ENCODE measurements at places on chromosomes 16 and 17.

- DNase-seq: no peak
Observed at GRCh38 chr16:72362973-72363372, 191.0 kb upstream of the PMFBP1 start.

DNA sequence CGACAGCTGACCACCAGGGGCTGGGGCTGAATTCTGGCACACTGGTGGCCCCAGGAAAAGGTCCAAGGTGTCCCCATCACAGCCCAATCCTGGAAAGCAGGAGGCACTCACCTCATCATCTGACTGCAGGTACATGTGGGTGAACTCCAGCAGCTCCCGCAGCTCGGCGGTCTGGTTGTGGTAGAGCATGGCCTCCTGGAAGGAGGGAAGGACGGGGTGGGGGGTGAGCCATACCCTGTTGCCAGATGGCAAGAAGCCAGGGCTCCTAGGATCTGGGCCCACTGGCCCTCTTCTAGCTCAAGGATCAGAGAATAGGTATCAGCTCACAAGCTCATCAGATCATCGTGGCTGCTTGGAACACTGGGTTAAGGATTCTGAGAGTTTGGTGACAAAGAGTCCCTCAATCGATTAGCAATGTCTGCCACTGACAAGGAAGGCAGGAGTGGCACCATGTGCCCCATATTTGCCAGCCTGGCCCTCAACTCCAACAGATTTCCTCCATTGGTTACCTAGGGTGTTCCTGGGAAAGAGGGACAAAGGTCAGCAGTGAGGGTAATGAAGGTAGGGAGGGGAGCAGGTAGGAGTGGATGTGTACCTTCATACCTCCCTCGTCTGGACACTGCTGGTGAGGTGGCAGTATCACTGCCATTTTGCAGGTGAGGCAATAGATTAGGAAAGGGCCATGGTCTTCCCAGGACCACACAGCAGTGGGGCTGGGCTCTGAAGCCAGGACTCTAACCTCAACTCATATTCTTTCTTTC, 4.9 kb downstream of the P3H4 start:
- no peak for DNase-seq

- peak; percentile 38 for DNase-seq
Observed at GRCh38 chr16:19118938-19119431, 5.2 kb downstream of the ITPRIPL2 start.

GRCh38 chr17:75266316-75267152, 4.5 kb downstream of the MIF4GD start:
- no peak for DNase-seq

GRCh38 chr16:3220839-3221238, 14.1 kb downstream of the ZNF200 start:
- no peak for DNase-seq

- no peak for DNase-seq
Observed at GRCh38 chr16:2341456-2342447, 1.2 kb upstream of the ABCA3 start.

DNA sequence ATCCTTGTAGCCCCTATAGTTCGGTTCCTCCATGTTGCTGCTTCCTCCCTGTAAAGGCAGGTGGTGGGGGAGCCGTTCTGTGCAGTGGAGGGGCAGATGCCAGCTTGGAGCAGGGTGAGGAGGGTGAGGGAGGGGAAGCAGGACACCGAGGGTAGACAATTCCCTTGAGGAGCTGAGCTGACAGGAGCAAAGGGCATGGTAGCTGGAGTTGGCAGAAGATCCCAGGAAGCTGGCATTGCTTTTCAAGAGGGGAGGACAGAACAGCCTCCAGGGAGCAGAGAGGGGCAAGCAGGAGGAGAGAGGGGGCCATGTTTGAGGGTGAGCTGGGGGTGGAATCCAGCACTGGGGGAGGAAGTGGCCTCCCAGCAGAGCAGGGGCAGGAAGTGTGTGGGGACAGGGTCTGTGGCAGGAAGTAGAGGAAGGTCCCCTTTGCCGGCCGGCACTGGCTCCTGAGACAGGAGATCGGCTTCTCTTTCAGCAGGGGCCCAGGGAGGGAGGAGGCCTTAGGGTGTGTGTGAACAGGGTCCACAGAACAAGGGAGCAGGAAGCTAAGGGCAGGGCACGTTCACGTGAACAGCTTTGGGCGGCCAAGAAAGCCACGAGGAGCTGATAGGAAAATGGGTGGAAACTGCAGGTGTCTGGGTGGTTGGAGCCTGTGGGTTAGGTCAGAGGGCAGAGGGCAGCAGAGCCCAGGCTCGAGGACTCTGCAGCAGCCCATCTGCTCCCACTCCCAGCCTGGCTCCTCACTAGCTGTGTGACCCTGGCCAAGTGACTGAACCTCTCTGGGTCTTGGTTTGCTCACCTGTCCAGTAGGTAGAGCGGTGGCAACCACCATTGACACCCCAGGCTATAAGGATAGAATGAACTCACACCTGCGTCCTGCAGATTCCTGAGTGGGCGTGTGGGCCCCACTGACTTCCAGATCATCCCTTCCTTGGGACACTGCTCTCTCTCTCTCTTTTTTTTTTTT, 17.5 kb upstream of the SPNS2 start:
- DNase-seq: no peak

GRCh38 chr16:28161626-28162025, 50.1 kb downstream of the XPO6 start:
- no peak for DNase-seq

DNA sequence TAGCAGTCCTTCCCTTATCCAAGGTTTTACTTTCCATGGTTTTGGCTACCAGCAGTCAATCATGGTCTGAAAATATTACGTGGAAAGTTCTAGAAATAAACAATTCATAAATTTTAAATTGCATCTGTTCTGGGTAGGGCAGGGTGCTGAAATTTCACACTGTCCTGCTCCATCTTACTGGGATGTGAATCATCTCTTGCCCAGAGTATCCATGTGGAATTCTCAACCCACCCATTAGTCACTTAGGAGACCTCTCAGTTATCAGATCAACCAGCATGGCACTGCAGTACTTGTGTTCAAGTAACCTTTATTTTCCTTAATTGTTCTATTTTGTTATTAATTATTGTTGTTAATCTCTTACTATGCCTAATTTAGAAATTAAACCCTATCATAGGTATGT, 202.8 kb upstream of the CPHXL start:
- DNase-seq: no peak

GRCh38 chr16:49587511-49587910, 213.9 kb downstream of the C16orf78 start:
- no peak for DNase-seq

DNA sequence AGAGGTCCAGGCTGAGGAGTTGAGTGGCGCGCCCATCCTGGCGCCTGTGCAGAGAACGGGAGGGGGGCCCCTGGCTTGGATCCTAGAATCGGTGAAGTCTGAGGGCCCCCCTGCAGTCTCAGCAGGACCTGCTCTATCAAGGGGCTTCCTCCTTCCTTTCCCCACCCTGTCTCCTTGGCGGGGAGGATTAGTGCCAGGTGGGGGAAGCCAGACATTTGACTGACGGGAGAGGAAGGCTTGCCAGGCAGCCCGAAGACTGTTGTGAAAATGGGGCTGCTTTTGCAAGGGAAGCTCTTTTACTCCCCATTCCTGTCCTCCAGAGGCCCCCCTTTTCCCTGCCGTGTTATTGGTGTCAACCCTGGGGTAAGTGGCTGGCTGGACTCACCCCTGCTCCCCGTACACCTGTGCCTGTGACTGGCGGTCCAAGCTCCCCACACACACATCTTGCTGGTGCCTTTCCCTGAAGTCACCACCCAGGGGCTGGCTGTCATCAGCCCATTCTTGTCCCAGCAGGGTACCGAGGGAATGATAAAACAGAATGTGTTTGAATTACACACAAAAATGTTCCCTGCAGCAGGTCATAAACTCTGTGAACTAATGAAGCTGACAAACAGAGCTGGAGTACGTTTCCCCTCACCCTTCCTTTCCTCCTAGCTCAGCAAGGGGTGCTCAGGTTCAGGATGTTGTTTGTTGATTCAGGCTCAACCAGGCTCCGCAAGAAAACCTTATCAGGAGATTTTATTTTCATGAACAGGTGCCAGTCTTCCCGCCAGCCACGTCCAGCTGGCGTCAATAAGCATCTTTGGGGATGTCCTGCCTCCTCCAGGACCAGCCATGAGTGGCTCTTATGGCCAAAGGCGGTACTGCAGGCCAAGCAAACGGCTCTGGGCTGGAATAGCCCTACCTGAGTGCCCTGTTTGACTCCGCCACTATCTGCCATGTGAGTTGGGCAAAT, 4.4 kb upstream of the ARMC7 start:
- DNase-seq: peak; percentile 76

DNA sequence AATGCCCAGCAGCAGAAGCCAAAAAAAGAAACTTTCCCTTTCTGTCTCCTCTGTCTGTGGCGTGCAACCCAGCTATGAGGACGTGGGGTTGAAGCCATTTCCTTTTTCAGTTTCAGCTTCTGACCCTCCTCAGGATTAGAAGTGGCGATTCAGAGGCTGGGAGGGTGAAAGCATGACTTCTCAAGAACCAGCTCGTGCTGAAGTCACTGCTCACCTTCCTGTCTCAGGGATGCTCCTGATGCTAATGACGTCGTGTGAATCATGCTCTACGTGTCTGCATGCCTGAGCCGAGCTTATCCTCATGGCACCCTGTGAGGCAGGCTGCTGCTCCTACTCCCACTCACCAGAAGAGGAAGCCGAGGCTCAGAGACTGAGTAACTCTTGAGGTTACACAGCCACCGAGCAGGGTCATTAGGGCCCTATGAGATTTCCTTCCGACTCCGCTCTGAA, 5.7 kb upstream of the LPO start:
- DNase-seq: no peak

DNA sequence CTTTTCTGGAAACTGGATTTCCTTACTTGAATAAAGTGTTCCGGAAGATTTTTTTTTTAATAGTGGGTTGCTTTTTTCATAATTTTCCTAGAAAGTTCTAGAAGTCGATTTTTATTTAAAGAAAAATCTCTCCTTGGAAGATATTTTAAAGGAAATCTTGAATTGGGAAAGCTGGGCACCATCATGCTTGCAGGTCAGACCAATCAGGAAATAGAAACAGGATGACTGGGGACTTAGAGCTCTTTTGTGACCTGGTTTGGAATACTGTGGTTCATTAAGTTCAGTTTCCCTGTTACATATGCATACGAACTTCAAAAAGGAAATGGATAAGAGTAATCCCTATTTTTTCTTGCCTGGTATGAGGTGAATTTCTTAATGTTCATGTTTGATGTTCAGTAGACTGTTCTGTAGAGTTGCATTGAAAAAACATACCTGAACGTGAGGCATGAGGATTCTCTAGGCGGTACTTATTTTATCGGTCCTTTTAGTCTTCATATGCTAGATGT, 1.2 kb downstream of the NFATC3 start:
- no peak for DNase-seq

DNA sequence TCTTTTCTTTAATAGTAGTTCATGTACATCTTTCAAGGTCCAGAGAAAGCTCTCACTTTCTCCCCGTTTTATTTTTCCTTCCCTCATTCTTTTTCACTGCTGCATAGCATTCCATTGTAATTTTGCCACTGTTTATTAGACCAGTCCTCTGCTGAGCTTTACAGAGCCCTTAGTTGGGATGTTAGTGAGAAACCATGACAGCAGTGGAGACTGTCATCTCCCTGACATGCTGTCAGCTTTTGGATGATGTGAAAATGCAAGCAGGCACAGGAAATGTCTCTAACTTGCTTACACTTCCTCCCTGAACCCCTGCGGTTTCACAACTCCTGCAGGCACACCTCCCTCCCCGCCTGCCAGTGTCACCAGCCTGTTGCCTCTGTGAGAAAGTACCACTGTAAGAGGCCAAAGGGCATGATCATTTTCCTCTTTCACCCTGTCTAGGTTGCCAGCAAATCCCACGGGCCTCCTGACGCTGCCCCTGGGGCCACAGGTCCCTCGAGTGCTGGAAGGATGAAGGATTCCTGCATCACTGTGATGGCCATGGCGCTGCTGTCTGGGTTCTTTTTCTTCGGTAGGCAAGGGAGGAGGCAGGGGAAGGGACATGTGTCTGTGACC, at the start of gene ITGAL:
ITGAL (plus strand) TSS at position 415 of the 615 bp plus-strand sequence; CDS start at position 511, 96 bp downstream.
- DNase-seq: no peak

- DNase-seq: no peak
Observed at GRCh38 chr17:38719289-38719942, 10.7 kb upstream of the CISD3 start.

DNA sequence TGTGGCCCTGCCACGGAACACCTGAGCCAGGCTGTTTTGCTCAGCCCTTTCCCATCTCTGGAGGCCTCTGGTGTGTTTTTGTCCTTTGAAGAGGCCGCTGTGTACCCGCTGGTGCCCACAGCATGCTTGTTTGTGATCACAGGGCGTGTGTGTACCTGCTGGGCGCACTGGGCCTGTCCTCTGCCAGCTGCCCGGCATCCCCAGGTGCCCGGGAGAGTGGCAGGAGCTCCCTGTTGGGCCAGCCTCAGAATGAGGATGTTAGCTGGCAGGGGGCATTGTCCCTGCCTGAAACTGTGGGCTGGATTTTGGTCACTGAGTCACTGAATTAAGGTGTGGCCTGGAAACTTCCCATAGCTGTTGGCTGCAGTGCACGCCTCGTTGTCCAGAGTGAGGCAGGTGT, 31.1 kb downstream of the BAIAP2 start:
- peak; percentile 62 for DNase-seq

DNA sequence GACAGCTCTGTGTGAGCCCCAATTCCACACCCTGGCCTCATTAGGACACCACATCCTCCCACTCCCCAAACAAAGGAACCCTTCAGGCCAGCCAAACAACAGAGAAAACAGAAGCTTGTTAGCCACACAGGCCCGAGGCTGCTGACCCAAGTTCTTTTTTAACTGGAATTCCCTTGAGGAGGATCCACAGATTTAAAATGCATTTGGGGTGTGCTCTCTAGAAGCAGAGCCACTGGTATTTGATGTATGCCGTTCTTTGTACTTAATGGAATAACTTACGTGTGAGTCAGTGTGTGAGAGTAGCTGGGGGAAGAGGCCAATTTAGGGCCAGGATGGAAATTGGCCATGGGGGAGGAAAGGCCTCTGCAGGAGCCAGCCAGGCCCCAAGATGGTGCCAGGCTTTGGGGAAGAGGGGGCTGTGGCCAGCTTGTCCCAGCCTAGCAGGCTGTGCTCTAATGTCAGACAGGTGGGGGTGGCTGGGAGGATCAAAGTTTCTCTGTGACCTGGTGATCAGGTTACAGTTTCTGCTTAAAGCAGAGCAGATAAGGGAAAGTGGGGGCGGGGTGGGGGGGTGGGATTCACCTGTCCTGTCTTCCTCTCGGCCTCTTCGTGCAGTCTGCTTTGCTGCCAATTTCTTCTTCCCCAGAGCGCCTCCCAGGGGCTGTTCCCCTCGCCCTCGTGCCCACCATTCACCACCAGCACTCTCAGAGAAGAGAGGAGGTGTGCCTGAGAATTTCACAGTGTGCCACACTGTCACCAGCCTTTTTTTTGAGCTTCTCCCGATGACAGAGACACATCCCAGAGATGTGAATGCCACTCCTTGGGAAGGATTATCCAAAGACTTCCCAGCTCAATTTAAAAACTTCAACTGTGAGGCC, 50.8 kb downstream of the TOM1L2 start:
- DNase-seq: peak; percentile 30

DNA sequence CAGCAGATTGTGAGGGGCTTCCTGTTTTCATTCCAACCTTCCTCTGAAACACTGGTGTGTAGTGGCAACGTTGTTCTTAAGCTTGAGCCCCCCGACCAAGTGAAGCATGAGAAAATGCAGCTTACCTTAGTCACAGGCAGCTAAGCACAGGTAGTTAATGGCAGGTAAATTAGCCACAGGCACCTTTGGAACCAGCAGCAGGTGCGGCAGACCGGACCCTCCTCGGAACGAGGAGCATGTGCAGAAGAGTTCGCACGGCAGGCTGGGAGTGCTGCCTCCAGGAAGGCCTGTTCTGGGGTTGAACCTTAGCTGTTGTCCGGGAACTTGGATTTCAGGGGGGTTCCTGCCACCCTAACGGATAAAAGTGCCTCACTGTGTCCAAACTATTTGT, 7.2 kb upstream of the IRF8 start:
- DNase-seq: peak; percentile 19

- DNase-seq: no peak
Observed at GRCh38 chr17:32503251-32504165, 16.7 kb downstream of the CDK5R1 start.

GRCh38 chr16:11409398-11409797, 64.1 kb downstream of the RMI2 start:
- DNase-seq: no peak

Measured in Calu3 (cell line).